ENCODE measurements at places on chromosomes 12 and 14. TPM values are rescaled to one million over a fixed set of nuclear protein-coding genes. Genes with fewer than 3 reads are reported as not detected.

- no peak for DNase-seq
These were observed 15.8 kb downstream of the ABCC9 start for GRCh38 chr12:21925296-21925913.

KRT83 gene
- total RNA-seq = not detected

- DNase-seq = no peak
These were observed 67.3 kb upstream of the KCNH3 start for GRCh38 chr12:49471557-49471956.

DNA sequence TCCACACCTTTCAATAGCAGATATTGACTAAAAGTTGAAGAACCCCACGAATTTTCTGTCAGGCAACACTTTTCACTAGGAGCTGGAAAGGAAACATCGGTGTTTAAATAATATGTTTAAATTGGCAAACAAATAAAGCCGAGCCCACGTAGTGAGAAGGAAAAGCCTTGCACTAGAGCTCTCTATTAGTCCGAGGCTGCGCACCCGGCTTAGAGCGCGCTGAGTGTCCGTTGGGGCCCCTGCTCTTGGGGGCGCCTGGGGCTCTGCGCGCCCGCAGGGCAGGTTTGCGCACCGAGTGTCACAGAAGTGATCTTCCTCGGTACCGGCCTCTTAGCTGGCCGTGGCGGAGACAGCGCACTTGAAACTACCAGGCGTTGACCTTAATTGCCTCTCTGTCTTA, 6.4 kb downstream of the TTC6 start:
- DNase-seq = no peak

PXN gene
- 49.2 TPM for total RNA-seq

DNA sequence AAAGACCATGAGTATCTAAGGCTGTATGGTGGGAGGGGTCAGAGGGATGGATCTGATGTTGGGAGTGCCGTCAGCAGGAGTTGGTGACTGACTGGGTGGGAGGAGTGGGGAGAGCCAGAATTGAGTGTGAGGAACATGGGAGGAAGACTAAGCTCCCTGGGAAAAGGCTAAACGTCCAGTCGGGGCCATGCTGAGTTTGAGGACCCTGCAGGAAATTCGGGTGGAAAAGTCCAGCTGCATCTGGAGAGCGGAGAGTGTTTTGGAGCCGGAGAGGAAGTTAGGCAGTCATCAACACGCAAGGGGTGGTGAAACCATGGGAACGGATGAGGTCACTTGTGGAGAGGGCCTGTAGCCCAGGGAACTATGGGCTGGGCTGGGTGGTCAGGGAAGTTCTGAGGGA, 60.9 kb downstream of the ELK3 start:
- no peak for DNase-seq

GRCh38 chr12:127192391-127192790, 1074.6 kb upstream of the TMEM132C start:
- no peak for DNase-seq

TSPAN9 gene
- 1.4 TPM for total RNA-seq

STAB2 gene
- total RNA-seq = not detected

- DNase-seq = no peak
These were observed 38.8 kb upstream of the NT5DC3 start for GRCh38 chr12:103879878-103880277.

OR6C2 gene
- not detected for total RNA-seq

RFX4 gene
- not detected for total RNA-seq

DNA sequence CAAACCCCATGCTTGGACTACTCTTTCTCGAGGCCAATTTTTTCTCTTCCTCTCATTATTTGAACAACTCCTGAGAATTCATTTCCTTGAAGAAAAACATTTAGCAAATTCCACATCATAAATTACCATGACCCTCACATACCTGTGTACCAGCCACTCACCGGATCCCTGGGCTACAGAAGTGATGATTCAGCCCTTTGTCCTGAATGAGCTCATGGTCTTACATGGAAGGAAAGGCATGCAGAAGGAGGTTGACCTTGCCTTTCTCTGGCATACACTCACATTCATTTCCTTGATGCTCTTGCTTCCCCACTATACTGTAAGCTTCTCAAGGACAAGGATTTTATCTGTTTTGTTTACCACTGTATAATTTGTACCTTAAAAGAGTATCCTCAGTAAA, 191.5 kb downstream of the SLC5A8 start:
- no peak for DNase-seq

TBX3 gene
- total RNA-seq = 0.18 TPM

USP44 gene
- 2.1 TPM for total RNA-seq

- DNase-seq = peak; percentile 58
These were observed at the start of gene ITGB7 for GRCh38 chr12:53207042-53207441. Gene ITGB7 (minus strand): TSS chr12:53207251. CDS start chr12:53200443, 6,808 bp downstream.

GRCh38 chr12:126437934-126438333, 1372.7 kb downstream of the AACS start:
- no peak for DNase-seq

DNA sequence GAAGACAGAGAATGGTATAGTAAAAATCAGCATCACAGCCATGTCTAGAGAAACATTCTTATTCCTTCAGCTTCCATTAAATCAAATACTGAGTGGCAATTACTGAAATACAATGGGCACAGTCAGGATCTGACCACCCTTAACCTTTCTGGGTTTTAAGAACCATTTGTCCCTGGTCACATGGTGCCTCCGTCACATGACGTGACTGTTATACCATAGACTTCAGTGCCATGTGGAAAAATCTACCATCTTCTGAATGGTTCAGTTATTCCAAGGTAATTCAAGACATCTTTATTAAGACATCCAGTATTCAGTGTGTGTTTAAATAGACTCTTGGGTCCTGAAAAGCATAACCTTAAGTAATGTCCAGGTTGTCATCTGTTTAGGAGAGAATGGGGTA, 553.1 kb upstream of the FLRT2 start:
- no peak for DNase-seq

DNA sequence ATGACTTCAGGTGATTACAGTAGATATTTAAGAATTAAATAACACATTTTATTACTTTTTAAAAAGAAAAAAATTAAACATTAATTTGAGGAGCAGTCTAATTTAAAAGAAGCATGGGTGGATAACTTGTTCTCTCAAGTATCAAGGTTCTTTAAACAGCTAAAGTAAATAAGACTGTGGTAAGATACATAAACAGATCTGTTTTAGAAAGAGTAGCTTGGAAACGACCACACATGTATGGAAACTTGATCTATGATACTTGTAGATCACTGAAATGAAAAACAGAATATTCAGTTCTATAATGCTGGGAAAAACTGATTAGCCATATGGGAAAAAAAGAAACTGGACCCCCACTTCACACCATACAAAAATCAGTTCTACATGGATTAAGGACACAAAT, 36.0 kb downstream of the TC2N start:
- DNase-seq = no peak

B3GNT4 gene
- 0.43 TPM for total RNA-seq

- DNase-seq = no peak
These were observed 48.9 kb upstream of the POC1B start for GRCh38 chr12:89574736-89575208.

GRCh38 chr14:23645504-23645811, 9.3 kb downstream of the DHRS2 start:
- DNase-seq = no peak

DNA sequence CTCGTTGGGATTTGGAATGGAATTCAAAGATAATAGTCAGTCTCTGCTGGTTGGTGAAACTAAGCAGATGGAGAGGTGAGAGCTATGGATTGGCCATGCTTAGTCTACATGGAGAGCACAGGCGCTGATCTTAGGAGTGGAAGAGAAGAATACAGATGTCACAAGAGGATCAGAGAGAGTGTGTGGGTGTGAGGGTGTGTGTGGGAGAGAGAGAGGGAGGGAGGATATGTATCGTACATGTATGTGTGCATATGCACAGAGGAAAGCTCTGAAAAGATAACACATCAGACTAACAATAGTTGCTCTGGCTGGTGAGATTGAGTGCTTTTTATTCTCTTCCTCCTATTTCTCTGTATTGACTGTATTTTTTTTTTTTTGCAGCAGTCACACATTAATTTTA, 686.2 kb upstream of the TBX3 start:
- no peak for DNase-seq

- no peak for DNase-seq
These were observed 88.3 kb downstream of the LRRK2 start for GRCh38 chr12:40312982-40313576.

DNA sequence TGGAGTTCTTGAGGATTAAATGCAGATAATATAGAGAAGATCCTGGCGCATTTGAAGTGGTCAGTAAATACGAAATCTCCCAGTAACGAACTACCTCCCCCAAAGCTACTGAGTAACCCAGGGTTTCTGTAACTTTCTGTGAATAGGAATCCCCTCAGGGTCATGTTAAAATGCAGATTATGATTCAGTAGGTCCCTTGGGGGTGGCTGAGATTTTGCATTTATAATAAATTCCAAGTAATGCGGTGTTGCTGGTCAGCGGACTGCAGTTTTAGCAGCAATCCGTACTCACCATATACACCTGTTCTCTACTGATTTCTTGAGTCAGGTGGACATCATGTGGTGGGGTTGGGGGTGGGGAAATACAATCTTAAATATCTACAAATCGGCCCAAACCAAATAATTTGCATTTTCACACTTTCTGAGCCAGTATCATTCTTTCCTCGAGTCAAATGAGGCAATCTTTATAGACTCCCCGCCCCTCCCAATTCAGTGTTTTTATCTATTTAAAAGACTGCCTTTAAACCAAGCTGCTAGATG, 868 bp downstream of the SPATA7 start:
- DNase-seq = no peak

- no peak for DNase-seq
These were observed 337.4 kb upstream of the RGS6 start for GRCh38 chr14:71594821-71595220.

DNA sequence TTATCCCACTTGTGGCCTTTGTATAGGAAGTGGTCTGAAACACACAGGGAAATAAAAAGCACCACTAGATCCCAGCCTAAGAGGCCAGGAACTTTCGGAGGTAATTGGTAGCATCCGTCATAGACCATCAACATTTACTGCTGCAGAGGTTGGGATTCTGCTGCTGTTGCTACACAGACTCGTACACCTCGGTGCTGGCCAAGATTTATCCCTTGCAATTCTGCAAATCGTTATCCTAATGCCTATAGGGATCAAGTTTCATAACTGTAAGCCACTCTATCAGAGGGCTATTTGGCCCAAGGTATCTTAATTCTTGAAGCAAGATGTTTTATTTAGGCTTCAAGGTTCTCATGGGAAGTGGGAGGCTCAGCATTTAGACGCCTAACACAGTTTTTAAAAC, 913.6 kb downstream of the GALC start:
- no peak for DNase-seq

ZDHHC22 gene
- not detected for total RNA-seq

DNA sequence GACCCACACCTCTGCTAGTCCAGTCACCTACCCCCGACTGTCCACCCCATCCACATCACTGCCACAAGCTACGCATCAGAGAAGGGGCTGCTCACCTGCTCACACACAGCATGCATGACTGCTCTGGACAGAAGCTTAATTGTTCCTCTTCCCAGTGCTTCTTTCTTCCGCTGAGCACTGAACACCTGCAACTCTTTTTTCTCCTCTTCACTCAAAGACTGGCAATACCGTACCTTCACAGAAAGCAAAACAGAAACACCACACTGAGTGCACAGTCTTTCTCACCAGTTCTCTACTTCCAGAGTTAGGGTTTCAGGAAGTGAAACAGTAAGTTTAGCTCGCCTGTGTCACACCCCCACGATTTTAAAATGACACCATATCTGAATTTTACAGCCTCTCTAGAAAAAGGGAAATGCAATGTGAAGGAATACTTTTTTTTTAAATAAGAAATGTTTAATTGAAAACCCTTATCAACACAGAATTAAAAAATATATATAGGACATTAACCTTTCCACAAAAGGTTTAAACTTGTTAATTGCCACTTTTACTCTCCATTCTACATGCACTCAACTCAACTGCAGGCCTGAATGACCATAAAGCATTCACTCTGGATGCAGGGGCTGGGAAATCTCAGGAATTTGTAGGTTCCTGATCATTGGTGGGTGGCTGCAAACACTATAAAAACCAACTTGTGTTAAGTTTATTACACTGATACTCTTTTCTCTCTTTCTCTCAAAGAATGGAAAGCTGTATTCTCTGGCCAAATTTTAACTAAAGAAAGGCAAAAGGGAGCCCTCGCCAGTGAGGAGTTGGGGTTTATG, 120.0 kb downstream of the PRICKLE1 start:
- DNase-seq = no peak

DNA sequence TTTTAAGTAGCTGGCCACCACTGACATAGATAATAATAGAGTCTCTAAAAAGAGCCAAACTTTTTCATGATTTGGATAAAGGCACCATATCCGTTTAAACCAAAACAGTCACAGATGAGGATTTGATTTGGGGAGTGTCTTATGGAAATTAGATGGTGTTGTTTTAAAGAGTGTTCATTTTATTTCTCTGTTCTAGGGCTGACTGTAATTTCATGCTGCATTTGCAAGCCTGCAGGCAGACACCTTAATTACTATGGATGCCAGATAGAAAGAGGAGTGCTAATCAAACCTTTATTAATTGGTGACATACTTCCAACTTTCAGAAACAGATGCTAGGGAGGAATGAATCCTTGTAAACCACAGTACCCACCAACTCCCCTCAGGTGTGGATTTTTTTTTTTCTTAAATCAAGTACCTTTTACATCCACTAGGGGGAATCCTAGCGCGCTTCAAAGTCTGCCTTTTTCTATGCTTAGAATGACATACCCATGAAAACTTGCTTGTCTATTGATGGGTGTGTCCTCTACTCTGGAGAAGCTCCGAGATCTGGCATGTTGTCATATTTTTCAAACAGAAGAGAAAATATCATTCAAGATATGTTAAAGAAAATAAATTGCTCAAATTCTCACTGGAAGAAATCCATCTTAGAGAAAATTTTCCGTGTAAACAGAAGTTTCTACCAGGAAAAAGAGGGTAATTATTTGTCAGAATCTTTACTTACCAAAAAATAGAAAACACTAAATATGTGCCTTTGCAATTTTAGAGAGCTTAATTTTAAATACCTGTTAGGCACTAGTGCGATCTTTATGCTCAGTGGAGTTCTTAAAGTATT, 14.2 kb upstream of the PLXNC1 start:
- no peak for DNase-seq

CAPZA3 gene
- total RNA-seq = not detected

DNA sequence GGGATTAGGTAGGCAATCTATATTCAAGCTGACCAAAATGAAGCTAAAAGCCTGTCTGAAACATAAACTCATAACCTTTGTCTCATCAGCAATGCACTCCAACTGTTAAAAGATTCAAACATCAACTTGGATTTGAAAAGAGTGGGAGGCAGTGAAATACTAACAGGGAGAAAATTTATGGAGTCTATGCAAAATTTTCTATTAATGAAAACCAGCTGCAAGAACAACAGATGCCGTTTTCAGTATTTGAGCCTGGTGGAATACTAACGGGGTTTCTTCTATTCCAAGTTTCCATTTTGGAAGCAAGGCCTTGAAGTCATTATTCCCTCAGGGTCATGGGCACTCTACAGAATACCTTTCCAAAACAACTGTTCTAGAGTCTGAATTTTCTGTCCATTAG, 88.3 kb downstream of the LRP6 start:
- no peak for DNase-seq

C1QL4 gene
- total RNA-seq = not detected

- no peak for DNase-seq
These were observed 1206.0 kb upstream of the TMEM132C start for GRCh38 chr12:127060933-127061332.

GRCh38 chr14:91554535-91555332, 44.6 kb upstream of the PPP4R3A start:
- no peak for DNase-seq

- no peak for DNase-seq
These were observed 52.3 kb downstream of the ITPK1 start for GRCh38 chr14:93063393-93063792.

GRCh38 chr12:46875095-46875494, 49.3 kb upstream of the SLC38A4 start:
- DNase-seq = no peak

- DNase-seq = no peak
These were observed 60.9 kb upstream of the OR4E1 start for GRCh38 chr14:21734457-21735074.

Measured in activated T-cell treated with anti-CD3 and anti-CD28 coated beads, Interleukin-2, amount 50 U/mL, for 4 hours (primary cell).